ENCODE measurements at places on chromosomes 3 and 15.
A peak's percentile ranks its signal among the peaks of the same experiment; 100 is the strongest.

GRCh38 chr3:53167418-53168174, 6.6 kb downstream of the PRKCD start:
- no peak for DNase-seq

GRCh38 chr3:30004481-30004880, 601.9 kb upstream of the TGFBR2 start:
- no peak for DNase-seq

GRCh38 chr15:69299943-69300588, 1.4 kb downstream of the PAQR5 start:
- DNase-seq = no peak

- DNase-seq = no peak
Observed at GRCh38 chr3:178456621-178457285, 79.5 kb upstream of the KCNMB2 start.

- DNase-seq = no peak
Observed at GRCh38 chr15:90439946-90440345, 51.9 kb downstream of the IQGAP1 start.

- DNase-seq = no peak
Observed at GRCh38 chr15:45799508-45799907, 164.7 kb downstream of the SQOR start.

GRCh38 chr3:77321646-77322045, 281.7 kb downstream of the ROBO2 start:
- no peak for DNase-seq

DNA sequence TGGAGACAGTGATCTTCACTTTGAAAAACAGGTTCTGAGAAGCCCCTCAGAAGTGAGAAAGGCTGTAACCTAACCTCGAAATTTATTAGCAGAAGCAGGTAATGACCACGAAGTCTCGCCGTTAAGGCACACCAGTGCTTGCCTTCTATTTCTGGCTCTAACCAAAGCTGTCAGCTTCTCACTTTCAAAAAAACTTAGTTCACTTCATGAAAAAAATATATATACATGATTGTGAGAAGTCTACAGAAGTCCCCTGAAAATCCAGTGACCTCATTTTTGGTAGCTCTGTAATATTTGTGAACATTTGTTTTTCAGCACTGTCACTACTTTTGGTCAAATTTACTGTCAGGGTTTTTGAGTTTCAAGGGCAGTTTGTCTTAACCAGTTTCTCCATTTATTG, 19.1 kb upstream of the AKAP13 start:
- peak; percentile 14 for DNase-seq

GRCh38 chr3:58143417-58144055, 67.2 kb downstream of the DNASE1L3 start:
- no peak for DNase-seq

DNA sequence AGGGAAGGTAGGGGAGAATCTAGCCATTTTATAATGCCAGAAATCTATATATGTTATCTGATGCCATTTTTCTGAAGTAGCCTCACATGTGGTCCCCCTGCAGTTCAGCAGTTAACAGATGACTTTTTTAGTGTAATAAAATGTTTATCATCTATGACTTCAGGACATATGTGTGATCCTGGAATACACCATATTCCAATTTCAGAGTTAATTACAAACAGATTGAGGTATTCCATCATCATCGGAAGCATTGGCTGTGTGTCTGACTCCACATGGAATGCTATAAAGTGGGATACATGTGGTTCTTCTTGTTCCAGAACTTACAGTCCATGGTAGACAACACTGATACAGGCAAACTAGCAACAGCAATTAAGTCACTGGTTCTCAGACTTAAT, 45.9 kb upstream of the LIMD1 start:
- no peak for DNase-seq

DNA sequence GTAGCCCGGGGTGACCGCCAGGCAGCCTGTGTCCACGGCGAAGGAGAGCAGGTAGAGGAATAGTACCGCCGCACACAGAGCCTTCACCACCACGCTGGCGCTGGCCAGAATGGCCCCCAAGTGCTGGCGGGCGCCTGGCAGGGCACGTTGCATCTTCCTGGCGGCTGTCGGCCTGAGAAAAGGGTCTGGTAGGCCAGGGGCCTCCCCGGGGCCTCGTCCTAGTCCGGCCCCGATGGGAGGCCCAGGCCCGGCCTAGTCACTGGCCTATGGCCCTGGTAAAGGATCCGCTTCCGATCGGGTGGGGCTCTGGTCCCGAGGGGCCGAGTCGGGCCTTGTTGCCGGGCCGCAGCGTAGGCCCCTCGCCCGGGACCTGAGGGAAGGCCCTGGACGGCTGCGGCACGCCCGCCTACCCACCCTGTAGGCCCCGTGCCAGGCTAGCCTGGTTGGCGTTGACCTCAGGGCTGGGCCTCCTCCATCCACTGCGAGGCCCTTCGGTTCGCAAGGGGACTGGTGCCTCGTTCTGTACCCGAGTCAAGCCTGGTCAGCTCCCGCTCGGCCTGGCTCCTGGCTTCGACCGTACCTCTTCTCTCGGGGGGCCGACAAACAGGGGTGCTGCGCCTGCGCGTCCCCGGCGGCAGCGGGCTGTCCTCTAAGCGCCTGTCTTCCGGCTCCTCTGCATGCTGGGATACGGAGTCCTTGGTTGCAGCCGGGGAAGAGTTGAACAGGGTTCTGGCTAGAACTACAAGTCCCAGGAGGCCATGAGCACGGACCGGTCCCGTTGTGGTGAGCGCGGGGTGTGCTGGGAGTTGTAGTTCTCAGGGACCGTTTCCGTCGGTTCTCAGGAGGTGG, at the start of gene TMEM115:
Gene TMEM115 (minus strand): TSS at position 611 of the 849 bp plus-strand sequence. CDS start 458 bp downstream, at position 153.
- DNase-seq = peak; percentile 98

DNA sequence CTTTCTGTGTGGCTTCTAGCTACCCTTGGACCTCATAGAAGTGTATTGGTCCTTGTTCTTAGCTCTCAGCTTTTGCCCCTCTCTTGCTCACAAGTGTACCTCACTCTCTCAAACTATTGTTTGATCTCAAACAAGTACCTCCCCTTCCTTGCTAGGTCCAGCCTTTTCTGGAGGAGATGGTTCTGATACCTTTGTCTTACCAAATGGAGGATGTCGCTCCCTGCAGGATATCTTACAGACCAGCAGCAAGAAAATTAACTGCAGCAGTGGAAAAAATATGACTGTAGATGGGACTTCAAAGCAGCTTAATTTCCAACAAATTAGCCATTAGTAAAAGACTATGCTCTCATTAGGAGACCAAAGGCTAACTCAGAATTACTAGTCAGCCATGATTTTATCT, 388.1 kb upstream of the ROBO2 start:
- no peak for DNase-seq

DNA sequence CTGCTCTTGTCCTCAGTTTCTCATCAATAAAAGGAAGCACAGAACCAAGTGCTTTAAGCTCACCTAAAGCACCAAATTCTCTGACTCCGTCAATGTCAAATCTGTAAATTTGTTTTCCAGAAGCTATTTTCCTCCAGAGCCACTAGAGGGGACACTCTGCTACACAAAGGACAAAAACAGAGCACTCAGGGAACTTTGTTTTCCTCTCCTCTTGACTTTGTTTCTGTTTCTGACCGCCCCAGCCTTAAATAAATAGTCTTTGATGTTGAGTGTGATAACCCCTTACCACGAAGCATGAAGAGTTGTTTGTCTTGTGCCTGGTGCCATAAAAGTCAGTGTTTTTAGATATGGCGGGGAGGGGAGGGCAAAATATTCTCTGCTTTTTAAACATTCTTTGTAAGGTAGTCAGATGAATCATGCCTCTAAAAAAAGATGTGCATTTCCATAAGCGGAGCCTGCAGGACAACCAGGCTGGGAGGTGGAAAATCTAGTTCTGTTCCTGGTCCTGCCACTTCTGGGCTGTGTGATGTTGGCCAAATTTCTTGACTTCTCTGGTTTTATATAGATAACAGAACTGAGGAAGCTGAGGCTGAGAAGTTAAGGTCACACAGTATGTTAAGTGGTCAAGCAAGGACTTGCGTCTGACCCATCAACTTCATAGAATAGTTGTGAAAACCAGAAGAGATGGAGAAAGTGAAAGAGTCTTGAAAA, 7.3 kb upstream of the ZBTB38 start:
- peak; percentile 62 for DNase-seq

- DNase-seq = no peak
Observed at GRCh38 chr3:16466822-16467221, 46.7 kb downstream of the RFTN1 start.

DNA sequence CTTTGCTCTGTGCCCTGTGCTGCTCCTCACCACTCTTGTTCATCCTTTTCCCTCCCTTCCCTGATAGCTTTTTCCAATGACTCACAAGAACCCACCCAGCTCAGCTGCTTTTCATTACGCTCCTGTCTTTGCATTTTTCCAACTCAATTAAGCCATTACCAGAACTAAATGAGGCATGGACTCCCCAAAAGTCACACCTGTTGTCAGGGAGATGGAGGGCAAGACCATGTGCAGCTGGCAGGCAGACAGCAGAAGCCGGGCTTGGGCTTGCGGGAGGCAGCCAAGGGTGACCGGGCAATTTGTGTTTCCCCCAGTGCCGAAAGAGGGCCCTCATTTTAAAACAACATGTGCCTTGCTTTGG, 64.3 kb downstream of the CASR start:
- no peak for DNase-seq

DNA sequence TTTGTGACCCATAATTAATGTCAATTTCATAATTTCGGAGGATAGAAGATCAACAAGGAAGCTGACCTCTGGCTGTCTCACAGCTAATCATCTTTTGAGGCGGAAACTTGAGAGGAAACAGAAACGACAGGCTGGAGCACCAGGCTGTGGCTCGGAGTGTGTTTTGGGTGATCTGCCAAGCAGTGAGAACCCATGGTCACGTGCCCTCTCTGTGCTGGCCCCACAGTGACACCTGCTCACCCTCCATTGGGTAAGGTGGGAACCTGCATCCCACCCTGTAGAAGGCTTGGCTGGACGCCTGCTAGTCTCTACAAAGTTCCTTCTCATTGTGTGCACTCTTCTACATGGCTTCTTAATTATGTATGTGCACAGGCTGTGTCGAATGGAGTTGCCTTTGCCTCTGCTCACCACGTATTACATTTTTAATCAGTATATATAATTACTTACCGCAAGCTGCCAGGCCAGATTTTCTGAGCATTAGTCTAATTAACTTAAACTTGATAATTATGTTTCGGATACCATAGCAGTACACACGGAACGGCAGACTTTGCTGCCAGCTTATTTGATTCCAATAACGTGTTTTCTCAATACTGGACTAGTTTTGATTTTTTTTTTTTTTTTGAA, 719.4 kb upstream of the CFAP20DC start:
- DNase-seq = no peak

- DNase-seq = no peak
Observed at GRCh38 chr15:100713163-100713867, 110.9 kb downstream of the ASB7 start.

DNA sequence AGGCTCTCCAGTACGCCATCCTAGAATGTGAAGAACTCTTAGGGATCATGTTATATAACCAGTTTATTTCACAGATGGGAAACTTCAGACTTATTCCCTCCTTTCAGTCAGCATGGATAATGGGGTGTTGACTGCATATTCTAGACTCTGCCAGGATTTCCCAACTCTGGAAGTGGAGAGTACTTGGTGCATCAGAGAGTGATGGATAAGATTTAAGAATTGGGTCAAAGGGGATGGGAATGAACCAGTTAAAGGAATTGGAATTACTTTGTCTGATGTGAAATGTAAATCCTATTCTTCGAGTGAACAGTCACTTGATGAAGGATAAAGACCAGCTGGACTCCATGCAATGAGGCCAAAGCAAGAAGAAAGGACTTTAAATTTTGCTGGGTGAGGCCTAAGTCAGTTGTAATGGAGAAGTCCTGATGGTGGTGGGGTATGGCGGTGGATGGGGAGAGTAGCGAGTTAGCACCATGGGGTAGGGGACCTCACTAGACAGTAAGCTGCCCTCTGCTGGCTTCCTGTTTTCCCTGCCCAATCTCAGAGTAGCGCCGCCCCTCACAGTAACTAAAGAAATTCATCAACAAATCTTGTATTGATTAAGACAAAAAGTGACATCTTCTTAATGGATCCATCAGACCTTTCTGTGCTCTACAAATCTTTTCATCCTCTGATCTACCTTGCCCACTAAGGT, 7.3 kb upstream of the CACNA1D start:
- DNase-seq = no peak

GRCh38 chr15:68843425-68844311, 23.0 kb upstream of the ANP32A start:
- DNase-seq = no peak

GRCh38 chr3:191869738-191870415, 408.9 kb downstream of the PYDC2 start:
- DNase-seq = no peak

DNA sequence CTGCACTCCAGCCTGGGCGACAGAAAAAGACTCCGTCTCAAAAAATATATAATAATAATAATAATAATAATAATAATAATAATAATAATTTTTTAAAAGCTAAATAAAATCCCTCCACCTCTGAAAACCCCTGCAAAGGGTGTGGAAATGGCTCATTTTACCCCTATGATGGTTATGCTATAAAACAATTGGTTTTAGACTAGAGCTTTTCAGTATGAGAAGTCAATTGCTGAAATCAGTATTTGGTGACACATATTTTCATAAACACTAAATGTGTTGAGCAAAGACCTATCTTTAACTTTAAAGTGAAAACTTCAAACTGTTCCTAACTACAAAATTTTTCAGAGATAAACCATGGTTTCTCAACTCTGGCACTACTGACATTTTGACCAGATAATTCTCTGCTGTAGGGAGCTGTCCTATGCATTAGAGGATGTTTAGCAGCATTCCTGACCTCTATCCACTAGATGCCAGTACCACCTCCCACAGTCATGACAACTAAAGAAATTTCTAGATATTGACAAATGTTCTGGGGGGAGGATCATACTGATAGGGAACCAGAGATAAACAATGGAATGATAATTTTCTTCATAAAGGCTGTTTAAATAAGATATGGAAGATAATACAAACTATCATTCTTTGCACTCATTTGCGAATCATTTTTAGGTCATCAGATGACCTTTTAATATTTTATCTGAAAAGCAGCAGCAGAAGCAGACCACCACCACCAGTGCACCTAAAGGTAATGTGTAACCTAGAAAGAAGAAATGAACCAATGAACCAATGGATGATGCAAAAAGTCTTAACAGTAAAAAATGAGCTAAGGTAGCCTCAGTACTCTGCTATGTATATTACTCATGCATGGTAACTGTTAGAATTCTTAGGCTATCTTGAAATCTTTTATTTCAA, 13.8 kb downstream of the PTPN9 start:
- no peak for DNase-seq

DNA sequence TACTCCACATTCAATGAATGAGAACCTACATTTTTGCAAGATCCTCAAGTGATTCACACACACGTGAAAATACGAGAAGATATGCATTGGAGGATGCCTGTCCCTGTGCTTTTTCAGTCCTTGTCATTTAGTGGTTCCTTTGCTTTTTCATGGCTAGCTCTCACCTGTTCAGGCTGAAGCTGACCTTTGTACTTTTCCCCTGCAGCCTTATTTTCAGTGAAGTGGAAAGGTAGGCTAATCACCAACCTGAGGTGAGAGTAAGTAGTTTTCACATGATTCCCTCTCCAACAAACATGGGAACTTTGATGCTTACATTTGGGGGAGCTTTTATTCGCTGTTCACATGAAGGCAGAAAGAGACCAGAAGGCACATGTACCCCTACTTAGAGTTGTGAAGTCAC, 8.3 kb downstream of the ITPR1 start:
- no peak for DNase-seq

GRCh38 chr15:53589520-53590057, 169.9 kb downstream of the WDR72 start:
- DNase-seq = no peak

Data from inflammatory macrophage treated with lipopolysaccharide for 1 hour (primary cell).